CD8-positive, alpha-beta memory T cell (primary cell): ENCODE measurements at places on chromosomes 12 and 14.

GRCh38 chr12:119114294-119114693 is 64.4 kb upstream of the HSPB8 start:
- H3K27me3 ChIP-seq, result no peaks in the 10 kb centered on the region
- no peaks in the 10 kb centered on the region for H3K36me3 ChIP-seq
- H3K4me1 ChIP-seq, result no peaks in the 10 kb centered on the region
- no peak for DNase-seq
- no peak overlapping the region for H3K4me3 ChIP-seq
- no peak overlapping the region for H3K27ac ChIP-seq

GRCh38 chr14:101198398-101199027 is 295.0 kb upstream of the RTL1 start:
- no peaks in the 10 kb centered on the region for H3K4me1 ChIP-seq
- no peak overlapping the region for H3K4me3 ChIP-seq
- DNase-seq, result no peak
- no peaks in the 10 kb centered on the region for H3K36me3 ChIP-seq

DNA sequence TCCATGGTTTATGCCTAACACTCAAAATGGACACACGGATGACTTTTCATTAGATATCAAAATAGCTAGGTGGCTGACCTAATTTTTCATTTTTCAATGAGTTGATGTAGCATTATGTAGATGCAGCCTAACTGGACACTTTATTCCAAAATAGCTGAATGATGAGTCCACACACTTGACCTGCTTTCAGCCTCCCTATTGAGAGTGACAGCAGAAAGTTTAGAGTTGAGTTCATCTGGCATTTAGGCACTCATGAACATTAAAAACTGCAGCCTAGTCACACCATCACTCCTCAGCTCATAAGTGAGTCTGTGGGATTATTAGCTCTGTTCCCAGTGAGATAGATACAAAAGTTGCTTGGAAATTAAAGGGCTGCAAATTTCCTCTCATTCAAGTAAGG is 307.3 kb upstream of the PRKD1 start:
- no peak overlapping the region for H3K27ac ChIP-seq
- no peaks in the 10 kb centered on the region for H3K36me3 ChIP-seq
- DNase-seq, result no peak
- H3K4me3 ChIP-seq, result no peak overlapping the region
- H3K27me3 ChIP-seq, result no peaks in the 10 kb centered on the region

DNA sequence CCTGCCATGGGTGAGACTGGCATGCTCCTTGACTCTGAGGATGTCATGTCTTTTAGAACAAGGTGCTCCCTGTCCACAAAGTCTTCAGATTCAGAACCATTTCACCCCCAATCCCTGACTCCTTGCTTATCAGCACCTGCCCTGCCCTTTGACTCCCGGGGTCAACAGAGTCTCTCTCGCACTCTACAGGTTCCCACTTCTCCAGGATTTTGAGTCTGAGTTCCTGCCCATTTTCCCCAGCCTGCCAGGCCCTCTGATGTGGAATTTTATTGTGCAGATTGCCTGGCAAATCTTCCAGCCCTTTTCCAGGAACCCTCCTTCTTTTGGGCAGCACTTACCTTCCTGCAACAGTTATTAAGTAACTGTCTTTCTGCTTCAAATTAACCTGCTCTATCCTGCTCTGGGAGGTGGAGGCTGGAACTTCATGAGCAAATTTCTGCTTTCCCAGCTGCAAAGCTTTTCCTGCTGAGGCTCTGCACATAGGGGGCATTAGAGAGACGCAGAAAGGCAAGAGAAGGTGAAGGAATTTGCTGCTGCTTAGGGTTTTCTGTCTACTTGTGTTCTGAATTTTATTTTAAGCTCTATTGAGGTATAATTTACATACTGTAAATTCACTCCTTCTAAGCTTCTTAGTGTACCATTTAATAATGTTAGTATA is 259.1 kb downstream of the PCNX1 start:
- H3K36me3 ChIP-seq, result no peaks in the 10 kb centered on the region
- no peaks in the 10 kb centered on the region for H3K27me3 ChIP-seq
- no peak for DNase-seq
- no peaks in the 10 kb centered on the region for H3K4me1 ChIP-seq

GRCh38 chr12:64890873-64891468 is 66.5 kb downstream of the TBC1D30 start:
- no peak overlapping the region for H3K27ac ChIP-seq
- DNase-seq, result no peak
- H3K4me3 ChIP-seq, result no peak overlapping the region
- H3K4me1 ChIP-seq, result no peaks in the 10 kb centered on the region
- H3K27me3 ChIP-seq, result no peaks in the 10 kb centered on the region
- no peaks in the 10 kb centered on the region for H3K36me3 ChIP-seq

- no peaks in the 10 kb centered on the region for H3K36me3 ChIP-seq
- no peak for DNase-seq
- no peaks in the 10 kb centered on the region for H3K27me3 ChIP-seq
Observed at GRCh38 chr12:107368586-107368985, 275.2 kb upstream of the CRY1 start.

DNA sequence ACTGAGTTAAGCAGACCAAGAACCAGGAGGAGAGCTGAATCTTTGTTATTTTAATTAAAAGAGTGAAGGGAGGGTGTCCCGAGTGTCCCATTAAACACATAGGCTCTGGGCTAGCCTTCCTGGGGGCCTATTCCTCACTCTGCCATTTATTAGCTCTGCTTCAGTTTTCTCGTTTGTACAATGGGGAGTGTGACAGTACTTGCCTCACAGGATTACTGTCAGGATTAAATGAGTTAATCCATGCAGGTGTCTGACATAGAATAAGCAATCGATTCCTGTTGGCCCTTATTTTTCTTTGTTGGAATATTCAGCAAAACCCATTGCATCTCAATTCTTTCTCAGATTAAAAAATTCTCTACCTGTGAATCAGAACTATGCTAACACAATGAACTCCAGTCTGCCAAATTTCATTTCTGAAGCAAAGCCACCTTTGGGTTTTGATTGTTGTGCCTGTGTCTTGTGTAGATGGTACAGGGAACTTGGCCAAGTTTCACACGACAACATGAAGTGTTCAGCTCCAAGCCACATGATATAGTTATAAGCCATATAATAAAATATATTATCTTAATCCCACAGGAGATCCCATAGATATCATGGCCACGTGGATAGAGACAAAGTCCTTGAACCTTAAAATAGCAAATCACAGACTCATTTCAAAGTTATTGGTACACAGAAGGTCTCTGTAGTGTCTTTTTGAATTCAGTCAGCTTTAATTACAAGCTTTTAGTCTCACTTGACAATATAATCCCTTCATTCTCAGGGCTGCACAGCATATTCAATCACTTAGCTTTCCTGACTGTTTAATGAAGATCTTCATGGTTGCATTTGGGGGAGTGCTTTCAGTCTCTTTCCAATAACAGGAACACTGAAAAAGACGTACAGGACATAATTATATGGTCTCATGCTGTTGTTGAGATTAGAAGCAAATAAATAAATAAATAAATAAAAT is 34.4 kb upstream of the CRY1 start:
- H3K4me1 ChIP-seq, result no peaks in the 10 kb centered on the region
- no peak overlapping the region for H3K27ac ChIP-seq
- no peaks in the 10 kb centered on the region for H3K27me3 ChIP-seq
- no peak for DNase-seq

DNA sequence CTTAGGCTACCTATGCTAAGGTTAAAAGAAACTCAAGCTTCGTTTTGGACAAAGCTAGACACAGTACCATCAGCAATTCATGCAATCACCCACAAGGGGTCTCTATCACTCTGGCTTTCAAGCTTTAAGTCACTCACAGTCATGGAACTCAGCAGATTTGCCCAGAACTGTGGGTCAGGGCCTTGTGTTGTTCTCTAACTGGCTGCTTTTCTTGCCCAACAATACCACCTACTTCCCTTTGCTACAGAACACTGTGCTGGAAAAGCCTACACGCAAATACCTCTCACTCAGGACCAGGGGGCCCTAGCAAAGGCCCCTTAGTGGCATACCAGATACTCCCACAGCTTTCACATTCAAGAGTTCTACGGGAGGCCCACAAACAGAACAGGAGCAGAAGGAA is 9.1 kb downstream of the NEMP1 start:
- no peak overlapping the region for H3K27ac ChIP-seq
- H3K4me3 ChIP-seq, result no peak overlapping the region
- peaks cover 19% of the 10 kb centered on the region for H3K4me1 ChIP-seq
- DNase-seq, result peak; percentile 71
- no peaks in the 10 kb centered on the region for H3K36me3 ChIP-seq
- H3K27me3 ChIP-seq, result no peaks in the 10 kb centered on the region
